ENCODE measurements at places on chromosomes 1 and 21. TPM values are rescaled to one million over a fixed set of nuclear protein-coding genes. Genes with fewer than 3 reads are reported as not detected.

The TXNDC12 gene
- total RNA-seq: 30.2 TPM

The CD1D gene
- 8.9 TPM for total RNA-seq

The LDLRAD1 gene
- not detected for total RNA-seq

The UTS2 gene
- total RNA-seq: not detected

GRCh38 chr1:189237008-189237407 is 1240.7 kb downstream of the BRINP3 start:
- no peak for DNase-seq

DNA sequence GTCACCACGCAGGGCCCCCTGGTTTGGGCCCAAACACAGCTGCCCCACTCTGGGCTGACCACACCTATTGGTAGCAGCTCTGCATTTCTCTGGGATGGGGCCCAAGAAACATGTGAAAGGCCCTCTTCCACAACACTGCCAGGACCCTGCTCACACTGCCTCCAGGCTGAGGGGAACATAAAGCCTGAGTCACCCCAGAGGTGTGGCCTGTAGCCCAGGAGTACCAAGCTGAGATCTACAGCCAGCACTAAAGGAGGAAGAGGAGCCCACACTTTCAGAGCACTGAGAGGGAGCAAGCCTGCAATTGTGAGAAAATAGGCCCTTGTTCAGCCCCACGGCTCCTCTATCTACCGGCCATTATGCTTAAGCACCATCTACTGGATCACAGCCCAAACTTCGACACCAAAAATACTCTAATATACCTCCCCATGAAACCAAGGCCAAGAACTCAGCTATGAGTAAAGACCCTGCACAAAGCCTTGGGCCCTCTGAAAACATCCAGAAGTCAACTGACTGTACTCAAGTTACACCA is 14.4 kb upstream of the OR2T10 start:
- DNase-seq: no peak

Data from right lobe of liver (tissue), 6 donors.